Muscle of leg (tissue), 16 donors: ENCODE measurements at places on chromosomes 13 and 19. TPM values are rescaled to one million over a fixed set of nuclear protein-coding genes. Genes with fewer than 3 reads are reported as not detected.

- no peak for DNase-seq
These were observed 1.7 kb upstream of the KLK13 start for GRCh38 chr19:51066393-51067186.

GRCh38 chr13:106710266-106710665 lies 142.3 kb upstream of the ARGLU1 start:
- DNase-seq: peak; percentile 78

DNA sequence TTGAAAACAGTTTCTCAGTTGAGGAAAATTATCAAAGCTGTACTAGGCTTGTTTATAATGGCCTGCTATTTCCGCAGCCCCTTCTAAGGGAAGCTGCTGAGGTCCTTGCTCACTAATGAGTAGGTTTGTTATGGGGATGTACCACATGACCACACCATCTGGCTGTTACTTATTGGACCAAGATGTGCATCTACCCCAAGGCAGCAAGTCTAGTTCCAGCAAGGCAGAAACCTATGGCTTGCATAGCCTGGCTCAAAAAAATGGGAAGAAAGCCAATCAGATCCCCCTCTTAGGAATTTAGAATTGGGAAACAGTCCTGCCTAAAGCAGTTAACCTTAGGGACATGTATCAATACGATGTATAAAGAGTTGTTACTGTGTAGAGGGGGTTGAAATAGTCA lies 186.5 kb upstream of the SPRY2 start:
- DNase-seq: peak; percentile 21

GRCh38 chr13:70324519-70324918 lies 216.3 kb upstream of the KLHL1 start:
- DNase-seq: no peak

GRCh38 chr13:106129273-106129672 lies 406.2 kb downstream of the EFNB2 start:
- no peak for DNase-seq

DNA sequence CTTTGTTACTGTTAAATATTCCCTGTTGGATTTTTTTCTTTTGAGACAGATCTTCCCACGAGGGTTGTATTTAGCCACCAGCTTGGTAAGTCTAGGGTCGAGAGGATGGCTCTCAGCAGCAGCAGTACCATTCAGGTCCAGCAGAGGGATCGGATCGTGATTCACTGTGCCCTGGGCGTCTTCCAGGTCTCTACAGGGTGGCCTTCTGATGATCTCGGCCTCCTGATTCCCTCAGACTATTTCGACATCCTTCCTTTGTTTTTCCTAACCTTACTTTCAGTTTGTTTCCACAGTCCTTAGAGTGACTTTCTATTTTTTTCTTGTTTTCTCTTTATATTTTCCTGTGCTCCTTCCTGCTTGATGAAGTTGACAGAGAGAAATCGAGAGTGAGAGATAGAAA lies 1436.9 kb downstream of the UQCRFS1 start:
- no peak for DNase-seq

Gene ZNF470
- polyA plus RNA-seq: 4.4 TPM
